Cardiac fibroblast (primary cell): ENCODE measurements at places on chromosomes 13 and 19.

DNA sequence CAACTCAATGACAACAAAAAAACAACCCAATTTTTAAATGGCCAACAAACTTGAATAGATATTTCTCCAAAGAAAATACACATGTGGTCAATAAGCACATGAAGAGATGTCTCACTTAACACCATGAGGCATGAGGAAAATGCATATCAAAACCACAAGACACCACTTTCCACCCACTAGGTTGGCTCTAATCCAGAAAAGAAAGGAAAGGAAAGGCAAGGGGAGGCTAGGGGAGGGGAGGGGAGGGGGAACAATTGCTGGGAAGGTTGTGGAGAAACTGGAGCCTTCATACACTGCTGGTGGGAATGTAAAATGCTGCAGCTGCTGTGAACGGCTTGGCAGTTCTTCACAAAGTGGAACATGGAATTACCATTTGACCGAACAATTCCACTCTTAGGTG, 854.3 kb downstream of the UQCRFS1 start:
- DNase-seq, result no peak

DNA sequence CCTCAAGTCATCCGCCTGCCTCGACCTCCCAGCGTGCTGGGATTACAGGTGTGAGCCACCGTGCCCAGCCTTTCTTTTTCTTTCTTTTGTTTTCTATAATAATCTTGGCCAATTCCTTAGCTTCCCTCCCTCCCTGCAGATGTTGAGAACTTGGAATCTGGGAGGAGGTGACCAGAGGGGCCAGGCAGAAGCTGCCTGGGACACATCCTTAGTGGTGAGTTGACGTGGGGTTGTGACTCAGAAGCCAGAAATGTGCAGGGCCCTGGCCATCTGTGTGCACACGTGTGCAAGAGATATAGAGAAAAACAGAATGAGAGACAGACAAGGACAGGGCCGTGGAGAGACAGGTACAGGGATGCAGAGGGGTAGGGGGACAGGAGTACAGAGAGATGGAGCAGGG, 154.3 kb downstream of the SIPA1L3 start:
- DNase-seq, result peak; percentile 92

DNA sequence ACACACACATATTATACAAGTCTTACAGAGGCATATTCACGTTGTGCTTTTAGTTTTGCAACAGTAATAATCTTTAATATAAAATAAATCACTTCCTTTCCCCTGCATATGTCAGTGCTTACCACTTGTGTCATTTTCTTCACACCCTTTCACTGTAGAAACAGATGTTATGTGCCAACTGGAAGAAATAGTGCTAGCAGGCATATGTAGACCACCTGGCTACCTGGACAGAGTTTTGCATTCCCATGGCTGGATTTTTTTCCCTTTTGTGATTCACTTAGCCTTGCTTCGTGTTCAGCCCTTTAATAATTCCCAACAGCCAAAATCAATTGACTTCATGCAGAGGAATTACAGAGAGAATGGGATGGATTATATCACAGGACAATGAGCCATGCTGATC, 399.1 kb upstream of the SPRY2 start:
- no peak for DNase-seq

GRCh38 chr13:111380431-111380830, 60.0 kb downstream of the TEX29 start:
- no peak for DNase-seq

- DNase-seq, result no peak
Measured at GRCh38 chr13:22102271-22102670, 431.4 kb downstream of the FGF9 start.

DNA sequence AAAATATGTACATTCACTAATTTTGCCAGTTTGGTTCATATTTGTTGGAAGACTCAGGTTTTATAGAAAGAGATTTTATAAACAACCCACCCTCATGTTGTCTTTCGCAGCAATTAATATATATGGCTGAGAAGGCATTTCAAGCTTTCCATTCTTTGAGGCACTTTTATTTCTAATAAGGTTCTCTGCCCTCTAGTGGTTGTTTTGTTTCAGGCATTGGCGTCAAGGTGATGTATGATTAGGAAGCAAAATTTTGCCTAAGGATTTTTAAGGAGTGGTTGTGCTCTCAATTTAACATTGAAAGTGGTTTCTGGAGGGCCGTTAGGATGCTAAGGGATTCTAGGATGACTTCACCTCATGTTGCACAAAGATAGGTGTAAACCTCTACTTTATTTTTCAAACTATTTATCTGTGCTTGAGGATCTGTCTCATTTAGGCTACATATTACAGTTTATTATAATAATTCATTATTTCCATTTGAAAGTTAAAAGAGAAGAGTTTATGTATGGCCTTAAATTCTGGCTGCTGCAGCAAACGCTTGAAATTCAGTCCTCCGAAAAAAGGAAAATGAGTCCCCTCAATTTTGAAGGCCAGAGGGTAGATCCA, 35.9 kb downstream of the OXGR1 start:
- peak; percentile 51 for DNase-seq

GRCh38 chr19:45577111-45577905, 7.3 kb downstream of the OPA3 start:
- peak; percentile 97 for DNase-seq

GRCh38 chr13:109541081-109541480, 245.3 kb downstream of the IRS2 start:
- no peak for DNase-seq

DNA sequence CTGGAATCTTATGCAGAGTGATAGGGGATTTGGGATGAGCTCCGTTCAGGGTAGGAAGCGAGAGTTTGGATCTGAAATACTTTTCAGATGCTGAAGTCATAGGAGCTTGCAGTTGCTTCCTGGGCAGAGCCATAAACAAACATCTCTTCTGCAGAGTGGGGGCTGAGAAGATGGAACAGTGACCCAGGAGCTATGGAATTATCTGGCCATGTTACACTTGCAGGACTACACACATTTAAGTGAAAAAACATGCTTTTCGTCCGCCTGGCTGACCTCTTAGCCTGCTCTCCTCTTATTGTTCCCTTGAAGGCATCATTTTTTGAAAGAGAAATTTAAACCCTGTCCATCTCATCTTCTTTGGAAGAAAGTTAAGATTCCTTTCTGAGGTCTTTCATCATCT, 40.7 kb downstream of the PSG11 start:
- no peak for DNase-seq

DNA sequence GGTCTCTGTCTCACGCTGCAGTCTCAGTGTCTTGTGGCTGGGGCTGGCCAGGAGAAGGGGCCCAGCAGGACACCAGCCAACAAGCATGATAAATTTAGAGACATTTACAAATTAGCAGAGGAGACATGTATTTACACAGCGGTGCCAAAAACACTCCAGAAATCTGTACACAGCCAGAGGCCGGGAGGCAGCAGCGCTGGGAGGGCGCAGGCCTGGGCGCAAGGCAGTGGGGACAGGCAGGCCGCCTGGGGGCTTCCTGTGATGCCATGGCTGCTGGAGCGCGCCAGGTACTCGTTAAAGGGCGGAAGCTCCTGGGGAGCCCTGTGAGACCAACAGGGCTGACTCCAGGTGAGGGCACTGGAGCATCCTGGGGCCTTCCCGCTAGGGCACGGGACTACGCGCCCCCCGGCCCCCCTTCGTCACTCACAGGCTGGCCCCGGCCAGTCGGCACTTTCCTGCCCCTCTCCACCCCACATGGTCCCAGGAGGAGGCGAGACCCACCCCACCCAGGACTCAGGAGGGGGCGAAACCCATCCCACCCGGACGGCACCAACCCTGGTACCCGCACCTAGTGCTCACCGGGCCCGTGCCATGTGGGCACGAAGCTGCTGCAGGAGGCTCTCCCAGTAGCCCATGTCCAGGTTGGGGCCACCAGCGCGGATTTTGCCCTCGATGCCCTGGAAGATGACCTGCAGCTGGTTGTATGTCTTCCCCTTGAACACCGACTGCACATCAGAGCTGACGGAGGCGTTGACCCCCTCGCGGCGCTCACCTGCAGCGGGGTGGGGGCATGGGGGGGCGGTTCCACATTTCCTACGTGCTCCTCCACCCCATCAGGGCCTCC, 7.4 kb upstream of the TBXA2R start:
- DNase-seq, result no peak

DNA sequence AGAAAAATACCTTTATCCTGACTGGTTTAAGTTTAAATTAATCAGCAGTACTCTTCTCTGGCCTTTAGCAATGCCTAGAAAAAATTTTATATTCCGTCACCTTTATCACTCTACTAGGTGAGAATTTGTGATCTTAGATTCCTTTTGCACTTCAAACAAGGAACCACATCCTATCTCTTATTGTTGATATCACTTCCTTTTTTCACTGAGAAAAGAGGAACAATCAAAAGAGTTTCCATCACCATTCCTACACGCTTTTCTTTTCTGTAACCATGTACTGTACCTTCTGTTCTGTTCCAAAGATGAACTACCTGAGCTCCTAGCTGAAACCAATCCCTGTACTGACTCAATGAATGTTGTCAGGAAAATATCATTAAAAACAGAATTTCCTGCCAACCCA, 1379.0 kb upstream of the MIR17HG start:
- DNase-seq, result no peak

DNA sequence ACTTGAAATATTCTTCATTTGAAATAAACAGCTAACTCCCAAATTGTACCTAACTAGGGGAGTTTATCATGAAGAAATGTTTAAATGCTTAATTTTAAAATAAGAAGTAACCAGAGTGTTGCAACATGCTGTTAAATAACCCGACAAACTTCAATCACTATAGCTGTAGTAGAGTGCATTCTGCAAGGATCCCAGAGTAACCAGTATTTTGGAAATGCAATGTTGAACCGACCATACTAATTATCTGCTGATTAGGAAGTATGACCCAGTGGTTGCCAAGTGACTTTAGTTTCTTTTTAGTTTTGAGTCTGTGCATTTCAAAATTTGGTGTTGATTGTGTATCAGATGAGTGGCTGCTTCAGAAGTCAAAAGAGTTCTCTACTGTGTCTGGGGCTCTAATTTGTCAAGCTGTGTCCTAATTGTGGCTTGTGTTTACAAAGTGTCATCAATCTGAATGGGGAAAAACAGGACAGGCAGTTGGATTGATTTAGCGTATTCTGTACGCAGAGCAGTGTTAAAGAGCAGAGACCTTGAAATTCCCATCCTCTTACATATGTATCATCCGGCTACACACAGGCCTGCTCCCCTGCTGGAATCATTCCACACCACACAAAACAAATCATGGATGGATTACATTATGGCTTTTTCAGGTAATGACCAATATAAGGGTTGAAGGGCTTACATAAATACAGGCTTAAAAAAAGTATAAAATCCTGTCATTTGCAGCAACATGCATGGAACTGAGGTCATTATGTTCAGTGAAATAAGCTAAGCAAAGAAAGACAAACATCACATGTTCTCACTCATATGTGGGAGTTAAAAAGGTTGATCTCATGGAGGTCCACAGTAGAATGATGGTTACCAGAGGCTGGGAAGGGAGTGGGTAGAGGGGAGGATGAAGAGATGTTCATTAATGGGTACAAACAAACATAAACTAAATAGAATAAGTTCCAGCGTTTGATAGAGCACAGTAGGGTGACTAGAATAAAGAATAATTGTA, 351.5 kb downstream of the KLF12 start:
- DNase-seq, result no peak

GRCh38 chr19:42229855-42230351, 9.8 kb downstream of the ZNF526 start:
- DNase-seq, result no peak

DNA sequence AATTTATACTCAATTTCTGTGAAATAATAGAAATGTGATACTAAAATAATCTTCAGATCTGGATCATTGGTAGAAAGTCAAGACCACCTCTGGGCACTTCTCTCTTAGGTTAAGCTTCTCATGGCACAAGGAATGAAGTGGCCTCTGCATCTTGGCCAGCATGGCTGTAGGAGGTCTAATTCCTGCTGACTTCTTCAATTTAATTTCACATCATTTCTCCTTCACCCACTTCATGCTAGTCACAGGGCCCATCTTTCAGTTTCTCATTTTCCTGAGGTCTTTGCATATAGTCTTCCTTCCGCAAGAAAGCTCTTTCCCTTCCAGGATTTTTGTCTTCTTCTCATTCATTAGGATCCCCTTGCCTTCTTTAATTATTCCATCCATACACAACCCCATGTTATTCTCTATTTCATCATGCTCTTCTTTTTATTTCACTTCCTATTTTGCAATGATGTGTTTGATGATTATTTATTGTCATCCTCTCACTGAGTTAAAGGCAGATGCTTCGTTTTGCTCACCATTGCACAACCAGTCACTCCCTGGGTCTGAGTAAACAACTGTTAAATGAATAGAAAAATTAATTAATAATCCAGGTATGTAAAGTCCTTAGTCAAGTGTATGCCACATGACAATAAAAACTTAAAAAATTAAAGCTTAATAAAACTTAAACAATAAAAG, 397.4 kb downstream of the SPRY2 start:
- DNase-seq, result no peak

DNA sequence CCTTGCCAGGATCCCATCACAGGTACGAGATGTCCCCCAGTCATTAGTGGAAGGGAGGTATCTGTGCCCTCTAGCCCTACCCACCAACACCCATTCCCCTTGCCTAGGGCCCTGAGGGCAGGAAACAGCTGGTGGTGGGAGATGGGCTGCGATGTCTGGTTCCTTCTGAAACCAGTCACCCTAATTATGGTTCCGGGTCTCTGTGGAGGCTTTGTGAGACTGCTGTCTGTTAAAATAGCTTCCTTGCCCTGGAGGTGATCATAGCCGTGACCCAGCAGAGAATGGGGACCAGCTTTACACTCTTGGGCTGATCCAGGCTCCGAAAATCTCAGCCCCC, 5.5 kb downstream of the ALDH16A1 start:
- DNase-seq, result no peak

DNA sequence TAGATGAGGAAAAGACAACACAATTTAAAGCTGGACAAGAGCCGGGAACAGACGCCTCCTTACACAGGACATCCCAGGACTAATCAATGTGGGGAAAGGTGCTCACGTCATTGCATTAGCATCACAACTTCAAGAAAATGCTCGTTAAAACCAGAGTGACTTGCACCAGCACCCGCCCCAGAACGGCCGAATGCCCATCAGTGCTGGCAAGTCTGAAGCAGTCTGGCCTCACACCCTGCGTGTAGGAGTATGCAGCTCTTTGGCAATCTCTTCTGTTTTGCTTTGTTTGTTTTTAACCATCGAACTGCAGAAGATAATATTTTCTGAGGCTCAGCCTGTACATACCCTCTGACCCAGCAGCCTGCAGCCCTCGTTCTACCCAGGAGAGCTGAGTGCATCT, 44.8 kb upstream of the LDLR start:
- DNase-seq, result no peak

GRCh38 chr13:74258961-74259360, 124.8 kb upstream of the KLF12 start:
- DNase-seq, result no peak

- DNase-seq, result peak; percentile 12
Measured at GRCh38 chr13:31846961-31847752, 107.8 kb downstream of the RXFP2 start.

DNA sequence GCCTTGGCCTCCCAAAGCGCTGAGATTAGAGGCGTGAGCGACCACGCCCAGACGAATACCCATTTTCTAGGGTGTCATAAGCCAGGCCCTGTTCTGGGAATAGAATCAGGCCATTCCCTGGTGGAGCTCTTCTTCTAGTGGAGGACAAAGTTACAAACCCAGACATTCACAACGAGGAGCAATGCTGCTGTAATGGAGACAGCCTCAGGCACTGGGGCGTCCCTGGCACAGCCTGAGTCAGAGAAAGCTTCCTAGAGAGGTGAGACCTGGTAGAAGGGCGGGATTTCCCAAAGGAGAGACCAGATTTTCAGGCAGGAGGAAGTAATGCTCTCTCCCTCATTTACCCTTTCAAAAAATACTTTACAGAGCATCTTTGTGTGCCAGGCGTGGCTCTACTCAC, 12.7 kb downstream of the PRKCG start:
- no peak for DNase-seq

- no peak for DNase-seq
Measured at GRCh38 chr19:50558039-50558438, 10.2 kb downstream of the LRRC4B start.

GRCh38 chr19:39795001-39795400, 16.3 kb downstream of the LEUTX start:
- no peak for DNase-seq
